ENCODE measurements at places on chromosomes 6 and 20.

GRCh38 chr6:5898102-5898501 is 108.6 kb downstream of the NRN1 start:
- no peak for DNase-seq

- no peak for DNase-seq
These were observed 378.8 kb downstream of the QKI start for GRCh38 chr6:163793011-163793983.

DNA sequence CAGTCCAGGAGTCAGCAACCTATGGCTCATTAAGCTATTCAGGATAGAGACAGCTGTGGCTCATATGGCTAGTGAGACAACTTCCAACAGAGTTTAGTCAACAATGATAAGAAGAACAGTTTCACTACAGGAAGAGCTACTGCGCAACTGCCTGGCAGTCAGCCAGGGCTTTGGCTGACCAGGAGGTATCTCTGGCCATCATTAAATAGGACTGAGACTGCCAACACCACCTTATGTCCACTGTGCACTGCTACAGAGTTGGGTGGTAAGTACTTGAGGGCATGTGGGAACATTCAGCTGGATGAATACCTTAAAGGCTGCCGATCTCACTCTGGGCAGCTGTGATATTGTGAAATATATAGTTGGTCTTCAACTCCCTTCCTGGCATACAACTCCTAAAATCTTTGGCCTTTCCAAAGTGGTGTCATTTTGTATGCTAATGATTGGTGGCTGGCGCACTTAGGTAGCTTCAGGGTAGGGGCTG is 52.2 kb upstream of the FAM83C start:
- peak; percentile 82 for DNase-seq

- DNase-seq: no peak
These were observed 60.7 kb upstream of the SYNCRIP start for GRCh38 chr6:85703406-85703805.

DNA sequence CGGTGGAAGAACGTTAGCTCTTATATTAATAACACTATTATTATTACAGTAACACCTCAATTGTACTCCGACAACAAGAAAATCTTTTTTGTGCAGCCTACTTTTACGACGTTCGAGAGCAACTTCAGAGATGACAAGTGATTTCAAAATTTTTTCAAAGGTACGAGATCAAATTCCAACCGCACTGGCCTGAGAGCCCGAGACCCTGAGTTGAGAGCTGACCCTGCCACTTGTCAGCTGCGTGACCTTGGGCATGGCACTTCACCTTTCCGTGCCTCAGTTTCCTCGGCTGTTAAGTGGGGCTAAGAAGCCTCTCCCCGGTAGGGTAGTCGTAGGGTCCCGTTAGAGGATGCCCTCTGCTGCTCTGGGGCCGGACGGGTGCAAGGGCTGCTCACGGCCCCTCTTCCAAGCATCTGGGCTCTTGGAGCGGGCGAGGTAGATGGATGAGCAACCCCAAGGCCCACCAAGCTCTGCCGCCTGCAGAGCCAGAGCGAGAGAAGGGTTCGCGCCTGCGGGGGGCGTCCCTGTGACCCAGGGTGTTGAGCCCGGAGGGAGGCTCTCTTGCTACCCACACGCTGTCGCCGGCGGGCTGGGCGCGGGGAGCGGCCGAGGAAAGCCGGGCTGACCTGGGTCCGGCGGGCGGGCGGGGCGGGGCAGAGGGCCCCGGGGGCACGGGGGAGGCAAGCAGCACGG is 510 bp downstream of the NDRG3 start:
- DNase-seq: peak; percentile 78

- no peak for DNase-seq
These were observed 55.3 kb downstream of the ERMARD start for GRCh38 chr6:169806701-169807100.

GRCh38 chr6:6315660-6316059 is 4.8 kb downstream of the F13A1 start:
- peak; percentile 48 for DNase-seq

DNA sequence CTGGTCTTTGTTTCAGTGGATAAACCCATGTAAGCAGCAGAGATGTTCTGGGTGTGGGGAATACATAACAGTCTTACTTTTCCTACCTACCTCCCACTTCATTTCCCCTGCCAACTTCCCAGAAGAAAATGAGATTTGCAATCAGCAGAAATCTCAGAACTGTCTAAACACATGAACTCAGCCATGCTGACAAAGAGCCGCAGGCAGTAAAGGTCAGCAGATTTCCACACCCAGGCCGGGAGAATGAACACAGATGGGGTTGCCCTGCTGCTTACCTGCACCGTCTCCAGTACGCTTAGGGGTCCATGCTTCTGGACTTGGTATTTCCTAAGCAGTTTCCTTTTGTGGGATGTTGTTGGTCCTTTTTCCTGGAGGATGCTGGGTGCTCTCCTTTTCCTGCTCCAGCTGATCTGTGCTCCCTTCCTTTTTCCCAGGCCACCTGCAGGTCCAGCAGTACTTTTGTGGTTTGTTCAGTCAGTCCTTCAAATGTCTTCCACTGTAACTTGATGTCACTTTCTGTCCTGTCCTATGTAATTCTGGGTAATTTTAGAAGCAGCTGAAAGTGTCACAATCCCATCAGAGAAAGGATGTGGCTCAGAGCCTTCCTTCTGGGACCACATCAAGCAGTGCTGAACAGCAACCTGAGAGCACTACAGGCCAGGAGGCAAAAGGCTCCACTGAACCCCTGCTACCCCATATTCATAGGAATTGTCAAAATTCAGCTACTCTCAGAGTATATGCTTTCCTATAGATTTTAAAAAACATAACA is 129.0 kb downstream of the CEP57L1 start:
- DNase-seq: no peak

GRCh38 chr6:138454981-138455706 is 44.1 kb downstream of the NHSL1 start:
- no peak for DNase-seq

DNA sequence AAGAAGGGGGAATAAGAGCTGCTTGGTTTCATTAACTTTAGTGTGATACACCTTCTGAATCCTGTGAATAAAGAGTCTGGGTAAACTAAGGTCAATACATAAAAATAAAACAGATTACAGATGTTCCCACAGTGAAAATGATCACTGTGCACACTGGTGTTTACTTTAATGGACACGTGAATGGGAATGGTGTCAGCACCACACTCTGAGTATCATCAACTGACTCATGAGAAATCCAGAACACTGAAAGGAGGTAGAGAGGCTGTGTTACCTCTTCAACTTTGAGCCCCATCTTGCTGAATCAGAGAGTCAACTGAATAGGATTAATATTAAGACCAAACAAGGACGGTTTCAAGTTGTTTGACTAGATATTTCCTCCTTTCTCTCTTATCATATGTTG is 75.0 kb downstream of the ELOVL4 start:
- DNase-seq: no peak

DNA sequence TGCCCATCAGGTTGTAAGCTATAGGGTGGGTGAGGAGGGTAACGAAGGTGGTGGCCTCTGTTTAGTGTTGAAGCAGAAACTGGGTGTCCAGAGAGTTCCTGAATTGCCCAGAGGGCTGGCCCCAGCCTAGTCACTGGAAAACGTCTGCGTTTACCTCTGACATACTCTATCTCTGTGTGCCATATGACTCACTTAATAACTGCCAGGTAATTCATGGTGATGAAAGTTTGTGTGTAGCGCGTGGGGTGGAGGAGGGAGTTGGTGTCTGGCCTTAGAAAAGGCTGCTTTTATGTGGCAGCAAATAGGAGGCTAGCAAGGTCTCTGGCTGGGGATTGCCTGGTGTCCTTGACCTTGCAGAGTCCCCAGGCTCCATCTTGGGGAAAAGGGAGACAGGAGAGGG is 47.3 kb downstream of the SLC35D3 start:
- DNase-seq: no peak

DNA sequence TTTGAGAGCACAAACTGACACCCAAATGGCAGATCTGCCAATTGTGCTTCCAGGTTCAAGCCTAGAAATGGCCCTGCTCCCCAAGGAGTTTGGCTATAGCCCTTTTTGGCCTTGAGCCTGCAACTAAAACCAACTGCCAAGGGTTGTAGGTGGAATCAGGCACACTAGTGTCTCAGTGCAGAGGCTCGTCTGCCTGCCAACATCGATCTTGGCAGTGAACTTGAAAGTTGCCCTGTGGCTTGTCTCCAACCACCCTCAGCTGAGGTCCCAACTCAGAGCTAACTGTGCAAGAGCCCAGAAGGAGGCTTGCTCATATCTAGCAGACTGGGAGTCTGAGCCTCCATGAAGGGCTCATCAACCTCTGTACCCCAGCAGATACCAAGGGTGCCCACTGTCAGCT is 92.7 kb upstream of the GLP1R start:
- DNase-seq: no peak

- no peak for DNase-seq
These were observed 88.3 kb upstream of the COL21A1 start for GRCh38 chr6:56335726-56336125.

DNA sequence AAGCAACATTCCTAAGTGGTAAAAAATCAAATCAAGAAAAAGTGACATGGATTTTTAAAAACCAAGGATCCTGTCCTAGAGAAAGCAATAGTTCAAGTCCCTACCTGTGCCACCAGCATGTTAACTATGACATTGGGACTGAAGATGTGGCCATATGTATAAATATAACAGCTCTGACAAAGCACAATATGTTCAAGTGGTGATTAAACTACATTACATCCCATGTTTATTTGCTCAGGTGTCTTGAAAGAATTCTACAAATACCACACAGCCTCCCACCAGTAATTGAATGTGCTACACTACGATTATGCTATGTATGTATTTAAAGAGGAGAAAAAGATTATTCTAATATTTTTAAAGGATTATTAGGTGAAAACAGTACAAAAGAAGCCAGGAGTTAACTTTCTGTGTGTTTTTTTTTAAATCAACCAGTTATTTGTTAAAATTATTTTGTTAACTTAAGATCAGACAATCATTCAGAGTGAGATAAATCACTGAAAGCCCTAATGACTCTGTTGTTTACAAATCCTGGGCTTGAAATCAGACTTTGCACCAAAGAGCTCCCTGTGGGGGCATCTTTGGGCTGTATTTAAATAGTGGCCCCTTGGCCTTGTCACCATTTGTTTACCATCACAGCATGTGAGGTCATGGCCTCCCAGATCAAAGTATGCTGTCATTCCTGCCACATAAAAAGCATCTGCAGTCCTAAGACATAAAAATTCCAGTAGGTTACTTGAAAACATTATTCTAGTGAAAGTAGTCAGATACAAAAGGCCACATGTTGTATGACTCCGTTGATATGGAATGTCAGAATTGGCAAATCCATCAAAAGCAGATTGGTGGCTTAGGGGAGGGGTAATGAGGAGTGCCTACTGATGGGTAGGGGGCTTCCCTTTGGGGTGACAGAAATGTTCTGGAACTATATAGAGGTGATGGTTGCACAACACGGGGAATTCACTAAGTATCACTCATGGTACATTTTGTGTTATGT is 17.1 kb downstream of the TTLL2 start:
- DNase-seq: peak; percentile 80

DNA sequence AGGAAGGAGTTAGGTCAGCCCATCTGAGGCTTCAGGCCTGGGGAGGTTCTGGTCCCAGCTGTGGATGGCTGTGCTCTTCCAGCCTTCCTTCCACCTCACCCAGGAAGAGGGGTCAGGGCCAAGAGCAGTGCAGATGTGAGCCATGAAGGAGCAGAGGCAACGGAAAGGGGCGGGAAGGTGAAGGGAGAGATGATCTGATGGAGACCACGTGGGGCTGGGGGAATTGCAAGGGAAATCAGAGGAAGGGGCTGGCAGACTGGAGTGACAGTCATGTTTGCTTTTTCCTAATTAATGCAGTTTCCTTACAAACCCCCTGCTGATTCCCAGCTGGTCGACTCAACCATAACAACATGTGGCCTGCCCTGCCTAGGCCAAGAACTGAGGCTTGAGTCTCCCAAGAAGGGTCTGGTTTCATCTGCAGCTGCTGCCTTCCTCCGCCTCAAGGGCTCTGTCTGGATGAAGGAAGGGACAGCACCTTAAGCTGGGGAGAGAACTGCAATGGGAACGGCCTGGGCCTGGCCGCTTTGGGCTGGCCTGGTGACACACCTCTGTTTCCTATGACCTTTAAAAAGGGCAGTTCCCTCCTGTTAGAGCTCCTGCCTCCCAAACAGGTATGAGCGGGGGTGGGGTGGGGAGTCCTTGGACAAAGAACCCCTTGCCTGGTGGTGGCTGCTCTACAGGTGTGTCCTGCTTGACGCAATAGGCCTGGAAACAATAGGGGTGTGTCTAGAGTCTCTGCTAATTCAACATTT is 7.8 kb upstream of the MRPS18A start:
- DNase-seq: peak; percentile 81

DNA sequence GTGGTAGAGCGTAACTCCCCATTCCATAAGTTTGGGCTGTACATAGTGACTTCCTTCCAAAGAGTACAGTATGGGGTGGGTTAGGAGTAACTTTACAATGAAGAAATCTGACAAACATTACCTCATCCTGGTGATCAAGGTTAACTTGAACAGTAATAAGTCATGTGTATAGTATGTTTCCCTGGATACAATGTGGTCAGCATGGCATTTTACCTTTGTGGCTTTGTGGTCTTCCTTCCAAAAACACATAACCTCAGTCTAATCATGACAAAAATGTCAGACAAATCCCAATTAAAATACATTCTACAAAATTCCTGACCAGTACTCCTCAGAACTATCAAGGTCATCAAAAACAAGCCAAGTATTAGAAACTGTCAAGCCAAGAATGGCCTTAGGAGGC is 225.1 kb downstream of the UBE3D start:
- no peak for DNase-seq

GRCh38 chr6:71043902-71044301 is 87.0 kb upstream of the B3GAT2 start:
- no peak for DNase-seq

DNA sequence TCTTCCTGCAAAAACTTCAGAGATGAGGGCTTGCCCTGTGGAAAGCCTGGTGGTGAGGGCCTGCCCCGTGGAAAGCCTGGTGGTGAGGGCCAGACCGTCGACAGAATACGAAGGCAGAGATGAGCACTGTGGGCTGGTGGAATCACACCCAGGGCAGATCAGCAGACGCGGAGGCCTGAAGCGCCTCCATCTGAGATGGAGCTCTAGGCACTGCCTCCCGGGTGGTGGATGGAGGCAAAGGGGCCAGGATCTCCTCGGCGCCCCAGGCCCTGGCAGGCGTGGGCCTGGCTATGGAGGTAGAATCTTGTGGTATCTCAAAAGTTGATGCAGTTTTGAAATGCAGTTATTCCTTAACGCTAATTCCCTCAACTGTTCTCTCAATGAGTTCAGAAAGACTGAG is 104.8 kb downstream of the PSMB1 start:
- DNase-seq: no peak

DNA sequence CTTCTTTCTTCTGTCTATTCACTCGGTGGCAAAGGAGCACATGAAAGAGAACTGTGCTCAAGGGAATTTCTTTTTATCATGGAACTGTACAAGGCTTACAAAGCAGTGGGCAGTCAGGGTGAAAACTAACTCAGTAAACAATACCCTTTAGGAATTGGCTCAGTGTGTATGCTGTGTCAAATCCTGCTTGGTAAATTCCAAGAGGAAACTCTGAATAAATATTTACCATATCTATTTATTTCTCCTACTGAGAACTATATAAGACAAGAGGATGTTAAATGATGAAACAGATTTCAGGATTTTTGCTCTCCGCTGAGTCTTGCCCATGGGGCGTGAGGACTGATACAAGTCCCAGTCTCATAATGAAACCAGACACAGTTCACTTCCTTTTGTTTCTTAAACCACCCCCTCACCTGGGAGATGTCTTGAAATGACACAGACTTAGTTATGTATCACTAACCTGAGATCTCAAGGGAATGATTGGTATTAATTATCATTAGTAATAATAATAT is 188.8 kb downstream of the BACH2 start:
- DNase-seq: no peak
